ENCODE measurements at places on chromosomes 6 and 20.
A peak's percentile ranks its signal among the peaks of the same experiment; 100 is the strongest.

DNA sequence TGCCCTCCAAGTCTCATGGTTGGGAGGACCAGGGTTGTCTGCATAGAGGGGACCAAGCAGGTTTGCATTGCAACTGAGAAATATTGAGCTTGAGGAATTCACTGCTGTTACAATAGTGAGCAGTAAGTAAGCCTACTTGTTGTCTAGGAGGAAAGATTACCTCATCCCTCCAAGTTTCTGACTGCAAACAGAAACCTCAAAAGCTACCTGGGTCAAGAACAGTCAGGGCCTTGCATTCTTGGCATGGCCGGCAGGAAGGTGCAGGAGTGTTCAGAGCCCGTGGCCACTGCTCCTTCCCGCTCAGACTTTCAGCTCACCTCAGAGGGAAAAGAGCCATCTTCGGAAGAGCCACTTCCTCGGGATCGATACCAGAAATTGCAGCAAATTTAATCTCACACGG lies 46.0 kb upstream of the DOK5 start:
- ATAC-seq = no peak

DNA sequence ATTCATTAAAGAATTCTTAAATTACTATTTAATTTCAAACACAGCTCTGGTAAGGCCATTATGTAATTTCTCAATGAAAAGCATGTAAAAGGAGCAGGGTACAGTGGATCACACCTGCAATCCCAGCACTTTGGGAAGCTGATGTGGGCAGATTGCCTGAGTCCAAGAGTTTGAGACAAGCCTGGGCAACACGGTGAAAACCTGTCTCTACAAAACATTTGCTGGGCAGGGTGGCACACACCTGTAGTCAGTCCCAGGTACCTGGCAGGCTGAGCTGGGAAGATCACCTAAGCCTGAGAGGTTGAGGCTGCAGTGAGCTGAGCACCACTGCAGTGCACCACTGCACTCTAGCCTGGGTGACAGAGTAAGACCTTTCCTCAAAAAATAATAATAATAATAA lies 37.4 kb downstream of the MDN1 start:
- ATAC-seq = peak; percentile 79

GRCh38 chr6:33276864-33277662 lies at the start of gene B3GALT4:
Gene B3GALT4, plus strand, starts transcription at chr6:33277123. Its CDS starts 297 bp downstream, at chr6:33277420.
- peak; percentile 85 for ATAC-seq

- ATAC-seq = peak; percentile 96
Measured at GRCh38 chr6:166556863-166557322, 29.6 kb downstream of the RAMACL start.

DNA sequence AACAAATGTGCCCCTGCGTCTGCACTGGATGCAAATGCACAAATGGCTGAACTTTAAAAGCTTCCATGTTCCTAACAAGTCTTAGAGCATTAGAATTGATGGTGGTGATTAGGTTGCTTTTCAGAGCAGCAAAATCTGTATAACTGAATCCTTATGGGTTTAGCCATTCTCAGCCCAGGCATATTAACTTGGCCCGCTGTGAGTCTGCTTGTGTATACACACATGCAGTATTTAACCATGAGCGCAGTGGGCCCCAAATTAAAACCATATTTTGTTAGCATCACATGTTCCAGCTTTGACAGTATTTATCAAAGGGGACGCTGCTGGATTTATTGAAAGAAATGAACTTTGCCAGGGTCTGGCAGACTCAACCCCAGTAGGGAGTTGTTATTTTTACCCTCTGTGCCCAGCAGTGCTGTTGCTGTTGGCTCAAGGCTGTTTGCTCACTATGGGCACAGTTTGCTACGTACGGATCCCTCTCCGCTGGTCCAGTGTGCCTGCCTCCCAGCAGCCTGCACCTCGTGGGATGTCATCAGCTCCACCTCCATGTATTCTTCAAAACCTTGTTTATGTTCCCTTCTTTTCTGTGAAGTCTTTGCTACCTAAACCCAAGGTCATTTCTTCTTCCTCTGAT lies 144.7 kb downstream of the QRSL1 start:
- peak; percentile 7 for ATAC-seq

GRCh38 chr6:133644892-133645619 lies 243.9 kb upstream of the TCF21 start:
- ATAC-seq = no peak

Measured in esophagus mucosa (tissue), 1 donor.